ENCODE measurements at places on chromosomes 2 and 18.

DNA sequence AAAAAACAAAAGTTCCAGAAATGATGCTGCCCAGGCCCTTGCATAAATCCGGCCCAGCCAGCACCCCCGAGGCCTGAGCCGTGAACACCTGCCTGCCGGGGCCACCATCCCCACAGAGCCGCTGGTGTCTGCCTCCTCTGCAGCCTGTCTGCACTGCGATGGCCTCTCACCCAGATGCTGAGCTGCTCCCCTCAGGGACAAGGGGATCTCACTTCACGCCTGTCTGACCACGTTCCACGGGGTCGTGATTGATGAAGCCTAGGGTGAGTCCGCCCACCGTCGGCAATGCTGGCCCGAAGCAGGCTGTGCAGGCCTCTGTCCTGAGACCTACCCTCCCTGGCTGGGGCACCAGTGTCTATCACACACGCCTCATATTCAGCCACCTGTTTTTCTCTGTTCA is 444.2 kb downstream of the EIPR1 start:
- DNase-seq: no peak

DNA sequence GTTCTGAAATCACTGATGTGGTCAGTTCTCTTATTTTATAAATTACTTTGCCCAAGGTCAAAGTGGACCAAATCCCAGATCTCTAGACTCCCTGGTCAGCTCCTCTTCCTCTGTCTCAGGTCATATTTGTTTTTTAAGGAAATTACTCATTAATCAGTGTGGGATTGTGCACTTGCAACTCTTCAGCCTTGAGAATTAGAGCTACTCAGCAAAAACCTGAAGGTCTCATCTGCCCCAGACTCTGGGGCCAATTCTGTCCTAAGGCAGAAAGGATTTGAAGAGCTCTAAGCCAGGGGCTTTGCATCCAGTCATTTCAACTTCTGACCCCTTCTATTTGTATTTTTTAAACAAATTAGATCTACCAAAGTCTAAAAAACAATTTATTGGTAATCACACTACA is 17.7 kb upstream of the DCC start:
- no peak for DNase-seq

DNA sequence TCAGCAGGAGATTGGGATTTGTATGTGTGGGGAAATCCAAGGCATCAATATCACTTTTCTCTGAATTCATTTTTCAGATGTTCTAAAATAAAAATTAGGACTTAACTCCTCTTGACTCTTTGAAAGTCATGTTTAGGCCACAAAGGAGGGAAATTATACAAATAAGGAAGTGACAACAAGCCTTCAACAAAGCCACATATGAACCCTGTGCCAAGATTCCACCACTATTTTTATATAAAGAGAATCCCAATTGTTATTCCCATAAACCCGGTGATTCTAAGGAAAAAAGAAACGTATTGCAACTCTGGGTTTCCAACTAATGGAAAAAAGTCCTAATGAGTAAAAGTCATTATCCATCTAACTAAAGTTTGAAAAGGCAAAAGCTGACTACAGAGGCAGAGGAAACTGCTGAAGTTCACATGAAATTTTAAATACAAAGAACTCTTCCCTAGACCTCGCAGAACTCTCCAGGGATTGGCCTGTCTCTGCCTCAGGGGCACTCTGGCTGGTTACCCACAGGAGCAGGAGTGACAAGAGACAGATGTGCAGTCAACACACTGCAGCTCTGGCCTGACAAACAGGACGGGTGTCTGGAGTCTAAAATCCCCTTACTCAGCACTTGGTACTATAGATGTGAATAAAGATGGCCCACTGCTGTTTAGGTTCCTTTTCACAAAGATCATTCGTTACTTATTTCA is 11.5 kb downstream of the NPC1 start:
- DNase-seq: no peak

DNA sequence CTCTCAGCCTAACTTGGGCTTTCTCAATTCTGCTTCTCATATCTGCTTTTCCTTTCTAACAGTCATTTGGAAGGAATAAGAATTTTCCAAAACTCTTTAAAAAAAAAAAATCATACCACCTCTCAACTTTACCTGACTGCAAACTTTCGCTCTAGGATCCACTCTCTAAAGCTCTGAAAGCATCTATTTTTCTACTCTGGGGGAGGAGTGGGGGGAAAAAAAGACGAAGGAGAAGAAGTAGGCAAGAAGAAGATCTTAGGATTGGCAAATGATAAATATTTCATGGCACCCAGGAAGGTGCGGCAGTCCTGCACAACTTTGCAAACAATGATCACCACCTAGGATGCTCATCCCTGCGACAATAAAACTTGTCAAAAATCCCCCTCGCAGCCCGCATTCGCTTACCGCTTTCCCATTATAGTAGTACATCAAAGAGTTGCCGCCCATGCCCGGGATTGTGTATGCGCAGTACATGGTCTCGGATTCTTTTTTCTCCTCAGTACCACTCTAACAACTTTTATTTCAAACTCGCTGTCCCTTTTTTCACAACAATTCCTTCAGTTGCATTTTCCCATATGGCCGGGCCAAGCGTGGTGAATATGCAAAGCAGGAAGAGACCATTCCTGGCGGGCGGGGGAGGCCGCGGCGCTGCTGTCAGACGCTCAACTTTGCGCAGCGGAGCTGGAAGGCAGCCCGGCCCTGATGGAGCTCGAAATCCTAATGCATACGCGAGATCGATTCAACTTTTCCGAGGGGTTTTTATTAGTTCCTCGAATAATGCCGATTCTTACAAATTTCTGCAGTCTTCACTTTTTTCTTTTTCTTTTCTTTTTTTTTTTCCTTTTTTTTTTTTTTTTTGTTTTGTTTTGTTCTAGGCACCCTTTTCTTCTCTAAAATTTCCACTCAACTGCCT is 266.5 kb downstream of the TCF4 start:
- DNase-seq: peak; percentile 71

DNA sequence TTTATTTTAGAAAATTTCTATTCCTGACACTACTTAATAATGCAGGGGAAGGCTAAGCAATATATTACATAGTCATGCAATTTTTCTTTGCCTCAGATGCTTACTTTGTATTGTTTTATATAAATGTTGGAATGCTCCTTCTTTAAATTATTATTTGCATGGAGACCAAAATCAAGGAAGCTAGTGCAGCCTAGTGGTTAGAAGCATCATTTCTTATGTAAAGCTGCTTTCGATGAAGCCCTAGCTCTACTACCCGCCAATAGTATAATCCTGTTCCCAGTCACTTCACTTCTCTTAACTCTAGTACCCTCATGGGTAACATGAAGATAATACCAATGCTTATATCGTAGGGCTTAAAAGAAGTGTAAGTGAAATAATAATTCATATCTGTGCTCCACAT is 198.9 kb downstream of the LRATD1 start:
- no peak for DNase-seq

DNA sequence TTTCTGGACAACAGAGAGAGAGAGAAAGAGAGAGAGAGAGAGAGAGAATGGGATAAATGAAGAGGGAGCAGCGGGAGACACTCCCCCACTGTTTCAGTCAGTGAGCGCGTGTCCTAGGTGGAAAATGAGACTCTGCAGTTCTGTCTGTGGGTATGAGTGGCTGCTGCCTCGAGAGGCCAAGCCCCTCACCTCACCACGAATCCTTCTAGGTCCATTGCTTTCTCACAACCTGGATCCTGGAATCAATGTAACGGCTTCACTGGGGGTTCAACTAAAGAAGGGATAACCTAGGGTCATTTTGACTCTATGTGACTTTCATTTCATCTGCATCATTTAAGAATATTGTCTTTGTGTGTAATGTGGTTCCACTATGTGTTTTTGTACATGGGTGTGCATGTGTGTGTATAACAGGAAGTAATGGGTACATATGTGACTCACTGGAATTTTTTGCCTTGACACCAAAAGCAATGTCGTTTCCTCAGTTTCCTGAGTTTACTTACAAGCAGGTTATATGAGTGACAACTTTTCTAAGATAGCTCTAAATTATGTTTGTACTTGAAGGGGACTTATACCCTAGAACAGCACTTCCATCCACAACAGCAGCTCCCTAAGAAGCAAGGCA is 221.4 kb upstream of the TRIB2 start:
- DNase-seq: no peak

DNA sequence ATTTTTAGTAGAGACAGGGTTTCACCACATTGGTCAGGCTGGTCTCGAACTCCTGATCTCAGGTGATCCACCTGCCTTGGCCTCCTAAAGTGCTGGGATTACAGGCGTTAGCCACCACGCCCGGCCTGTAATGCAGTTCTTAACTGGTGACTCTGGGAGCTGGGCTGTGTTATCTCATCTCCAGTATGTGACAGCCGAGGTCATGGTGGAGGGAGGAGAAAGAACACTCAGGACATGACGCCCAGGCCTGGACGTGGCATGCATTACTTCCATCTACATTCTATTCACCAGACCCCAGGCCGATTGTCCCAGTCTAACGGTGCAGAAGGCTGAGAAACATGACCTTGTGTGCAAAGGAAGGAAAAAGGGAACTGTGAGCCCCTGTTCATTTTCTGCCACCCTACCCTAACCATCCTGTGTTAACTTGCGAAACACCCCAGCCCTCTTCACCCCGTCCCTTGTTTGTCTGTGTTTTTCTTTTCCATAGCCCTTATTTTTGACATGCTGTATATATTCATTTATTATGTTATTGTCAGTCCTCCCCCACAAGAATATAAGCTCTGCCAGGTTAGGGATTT is 88.1 kb upstream of the ASAP2 start:
- no peak for DNase-seq

- no peak for DNase-seq
Measured at GRCh38 chr2:28370354-28370753, 22.3 kb upstream of the FOSL2 start.

DNA sequence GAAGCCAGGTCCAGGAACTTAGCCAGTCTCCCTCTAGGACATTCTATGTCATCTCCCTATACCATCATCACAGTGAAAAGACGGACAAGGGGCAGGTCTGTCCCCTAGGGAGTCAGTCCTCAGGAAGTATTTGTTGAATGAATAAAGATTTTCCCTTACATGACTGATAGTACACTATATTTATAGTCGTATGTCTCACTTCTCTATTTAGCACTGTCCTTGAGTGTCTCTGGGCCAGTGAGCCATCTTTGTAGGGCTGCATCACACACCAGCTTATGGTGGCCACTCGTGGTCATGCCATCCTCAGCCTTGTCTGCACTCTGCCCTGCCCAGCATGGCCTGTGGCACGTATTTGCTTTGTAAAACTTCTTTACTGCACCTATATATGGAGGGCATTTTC is 25.8 kb downstream of the PTPN18 start:
- DNase-seq: no peak

- no peak for DNase-seq
Measured at GRCh38 chr2:160015746-160016145, 46.7 kb downstream of the PLA2R1 start.

DNA sequence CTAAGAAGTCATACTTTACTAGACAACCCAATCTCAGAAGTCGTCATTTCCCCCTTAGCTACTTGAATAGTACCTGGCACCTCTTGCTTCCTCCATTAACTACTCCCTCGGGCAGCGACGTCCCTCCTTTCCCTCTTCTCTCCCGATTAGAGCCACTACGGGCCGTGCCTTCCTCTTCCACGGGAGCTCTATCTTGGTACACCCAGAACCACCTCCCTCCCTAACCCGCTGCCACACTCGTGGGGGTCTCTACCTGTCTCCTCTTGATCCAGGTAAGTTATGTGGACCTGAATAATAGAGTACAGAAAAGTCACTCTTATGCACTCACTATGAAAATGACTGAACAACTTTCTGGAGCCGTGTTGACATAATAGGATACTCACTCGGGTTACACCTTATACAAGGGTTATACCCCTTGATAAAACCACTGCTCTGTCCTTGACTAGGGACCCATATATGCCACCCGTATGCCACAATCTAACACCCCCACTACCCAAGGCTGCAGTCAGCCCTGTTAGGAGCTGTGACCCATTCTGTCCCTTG is 595 bp upstream of the HDHD2 start:
- DNase-seq: no peak

DNA sequence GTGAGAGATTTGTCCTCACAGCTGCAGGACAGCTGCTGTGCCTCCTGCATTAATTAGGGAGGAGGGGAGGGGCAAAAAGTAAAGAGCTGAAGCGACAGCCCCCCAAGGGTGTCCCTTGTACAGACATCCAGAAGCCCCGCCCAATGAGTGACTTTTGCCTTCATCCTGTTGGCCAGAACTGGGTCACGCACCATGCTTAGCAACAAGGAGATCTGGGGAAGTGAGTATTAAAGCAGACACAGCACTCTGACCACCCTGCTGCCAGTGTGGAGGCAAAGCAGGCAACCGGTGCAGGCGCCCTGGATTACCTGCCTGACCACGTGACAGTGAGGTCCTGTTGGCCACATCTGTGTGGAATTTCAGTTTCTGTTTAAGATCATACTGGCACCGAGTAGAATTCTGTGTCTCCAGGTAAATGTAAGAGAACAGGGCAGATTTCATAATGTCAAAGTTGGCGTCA is 21.5 kb upstream of the BIN1 start:
- no peak for DNase-seq

- no peak for DNase-seq
Measured at GRCh38 chr18:51442012-51442411, 244.5 kb upstream of the MEX3C start.

DNA sequence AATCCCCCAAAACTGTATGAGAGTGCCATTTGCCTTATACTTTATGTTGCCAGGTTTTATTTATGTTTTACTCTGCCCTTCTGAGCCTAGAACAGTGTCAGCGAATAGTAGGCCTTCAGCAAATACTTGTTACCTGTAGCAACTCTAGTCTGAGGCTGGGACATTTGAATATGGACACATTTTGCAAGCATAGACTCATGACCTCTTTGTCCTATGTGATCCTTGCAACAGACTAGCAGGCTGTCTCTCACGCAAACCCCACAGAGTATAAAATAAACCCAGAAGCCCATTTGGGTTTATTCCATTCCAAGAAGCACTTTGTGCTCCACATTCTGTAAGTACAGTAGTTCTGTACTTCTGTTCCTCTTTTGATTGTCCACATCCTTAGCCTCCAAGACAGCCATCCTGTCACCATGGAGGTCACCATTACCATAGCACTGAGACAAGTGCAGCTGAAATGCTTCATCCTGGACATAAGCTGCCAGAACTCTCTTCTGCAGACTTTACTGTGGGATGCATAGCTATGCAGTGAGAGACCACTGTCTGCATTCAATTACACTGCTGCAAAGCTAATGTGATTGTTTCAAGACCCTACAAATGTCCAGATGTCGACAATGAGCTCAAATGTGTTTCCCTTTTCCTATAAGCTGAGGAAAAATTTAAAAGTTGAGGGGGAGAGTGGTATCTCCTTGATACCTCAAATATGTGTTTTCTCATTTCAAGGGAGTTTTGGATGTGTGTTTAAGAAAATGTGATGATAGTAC is 425.7 kb downstream of the PID1 start:
- DNase-seq: no peak

GRCh38 chr2:101081375-101081907 is 69.7 kb downstream of the TBC1D8 start:
- no peak for DNase-seq

- no peak for DNase-seq
Measured at GRCh38 chr2:230131366-230131765, 62.6 kb upstream of the SLC16A14 start.

GRCh38 chr2:150126143-150126740 is 361.2 kb downstream of the RND3 start:
- no peak for DNase-seq
